Astrocyte (in vitro differentiated cells and primary cell): ENCODE measurements at places on chromosomes 2 and 18. TPM values are rescaled to one million over a fixed set of nuclear protein-coding genes. Genes with fewer than 3 reads are reported as not detected.

Gene SERPINB13
- total RNA-seq, result not detected in 2 replicates

Gene SH3BP4
- 117 and 127 TPM in 2 replicates for total RNA-seq

Gene ING5
- 15.8 and 19.7 TPM in 2 replicates for total RNA-seq

Gene UBE2F
- 56.8 and 67.1 TPM in 2 replicates for total RNA-seq

Gene ATAD2B
- total RNA-seq, result 10.7 and 12.2 TPM in 2 replicates

Gene XIRP2
- total RNA-seq, result 0.25 TPM in 1 of 2 replicates, not detected in the other

Gene FBXO48
- 0.54 and 0.55 TPM in 2 replicates for total RNA-seq

Gene GPR35
- total RNA-seq, result 0.72 and 0.82 TPM in 2 replicates

Gene CCDC178
- 0.30 TPM in 1 of 2 replicates, not detected in the other for total RNA-seq

Gene AFTPH
- 15.7 and 16.0 TPM in 2 replicates for total RNA-seq

DNA sequence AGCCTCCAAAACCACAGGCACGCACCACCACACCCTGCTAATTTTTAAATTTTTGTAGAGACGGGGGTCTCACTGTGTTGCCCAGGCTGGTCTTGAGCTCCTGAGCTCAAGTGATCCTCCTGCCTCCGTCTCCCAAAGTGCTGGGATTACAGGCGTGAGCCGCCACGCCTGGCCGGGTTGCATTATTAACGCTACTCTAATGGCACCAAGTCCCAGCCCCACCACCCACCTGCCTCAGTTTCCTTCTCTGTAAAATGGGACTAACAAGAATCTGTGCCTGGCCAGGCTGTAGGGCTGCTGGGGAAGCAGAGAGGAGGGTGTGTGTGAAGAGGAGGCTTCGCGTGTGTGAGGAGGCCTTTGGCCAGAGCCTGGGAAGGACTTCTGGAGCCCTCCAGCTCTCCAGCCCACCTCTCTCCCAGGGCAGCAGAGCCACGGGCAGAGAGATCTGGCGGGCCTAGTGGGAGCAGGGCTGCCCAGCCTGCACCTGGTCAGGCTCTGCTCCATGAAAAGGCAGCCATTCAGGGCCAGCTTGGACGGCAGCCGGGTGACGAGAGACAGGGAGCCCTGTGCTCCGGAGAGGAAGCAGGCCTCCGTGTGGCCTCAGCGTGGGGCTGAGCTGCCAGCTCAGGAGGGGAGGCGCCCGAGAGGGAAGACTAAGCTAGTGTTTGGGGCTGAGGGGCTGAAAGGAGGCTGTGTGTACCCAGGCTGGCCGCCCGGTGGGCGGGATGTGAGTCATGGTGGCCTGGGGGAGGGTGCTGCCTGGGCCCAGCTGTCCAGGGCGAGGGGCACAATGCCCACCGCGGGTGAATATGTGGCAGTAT lies 7.4 kb upstream of the B3GNT7 start:
- peak; percentile 62 for DNase-seq

DNA sequence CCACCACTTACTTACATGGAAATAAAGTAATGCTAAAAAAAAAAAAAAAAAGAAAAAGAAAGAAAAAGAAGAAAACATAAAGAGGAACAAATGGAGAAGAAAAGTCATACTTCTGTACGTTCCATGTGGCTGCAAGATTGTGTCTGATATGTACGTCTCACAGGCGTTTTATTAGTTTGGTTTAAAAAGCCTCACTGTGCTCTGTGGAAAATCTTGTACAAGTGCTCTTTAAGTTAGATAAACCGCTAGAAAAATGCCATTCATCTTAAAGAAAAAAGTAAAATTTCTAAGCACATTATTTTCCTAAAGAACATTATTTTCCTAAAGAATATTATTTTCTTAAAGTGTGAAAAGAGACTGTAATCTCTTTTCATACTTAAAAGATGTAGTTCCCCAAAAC lies 165.1 kb downstream of the ZNF521 start:
- no peak for DNase-seq

DNA sequence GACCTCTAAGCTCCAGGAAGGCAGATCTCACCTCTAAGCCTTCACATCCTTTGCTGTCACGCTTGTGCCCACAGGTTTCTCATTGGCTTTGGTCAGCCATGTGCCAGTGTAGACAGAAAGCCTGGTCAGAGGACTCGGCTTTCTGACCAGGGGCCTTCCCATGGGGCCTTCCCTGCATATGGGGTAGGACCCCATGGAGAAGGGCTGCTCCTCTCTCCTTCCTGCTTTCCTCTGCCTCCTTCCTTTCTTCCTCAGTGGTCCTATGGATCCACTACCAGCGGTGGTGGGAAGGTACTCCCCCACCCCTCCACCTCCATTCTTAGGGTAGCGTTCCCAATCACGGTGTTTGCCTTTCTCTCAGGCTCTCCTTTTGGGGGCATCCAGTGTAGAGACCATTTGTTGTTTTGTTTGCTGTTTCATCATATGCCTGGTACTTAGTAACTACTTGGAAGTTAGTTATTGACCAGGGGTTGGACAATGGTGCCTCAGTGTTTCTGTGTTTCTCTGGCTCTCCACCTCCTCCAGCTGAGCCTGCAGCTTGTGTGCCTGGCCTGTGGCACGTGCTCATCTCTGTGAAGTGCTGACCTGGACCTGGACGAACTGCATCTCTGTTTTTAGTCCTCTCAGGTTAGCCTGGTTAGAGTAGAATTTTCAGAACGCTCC lies 71.6 kb downstream of the ZNF407 start:
- no peak for DNase-seq

DNA sequence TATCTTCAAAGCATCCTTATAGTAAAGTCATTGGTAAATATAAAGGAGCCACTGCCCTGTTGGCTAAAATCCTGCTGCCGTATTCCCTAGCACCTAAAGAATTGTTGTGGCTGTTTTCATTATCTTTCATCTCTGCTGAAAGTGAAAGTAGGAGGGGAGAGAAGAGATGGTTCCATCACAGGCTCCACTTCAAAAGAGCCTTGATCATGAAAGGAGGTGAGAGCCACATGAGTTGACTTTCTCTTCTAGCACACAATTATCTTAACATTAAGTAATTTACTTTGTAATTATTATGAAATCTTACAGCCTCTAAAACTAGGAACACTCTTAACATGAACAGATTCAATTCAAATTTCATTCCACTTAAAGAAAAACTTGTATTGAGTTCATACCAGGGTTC lies 1050.9 kb upstream of the LRRTM1 start:
- no peak for DNase-seq

- DNase-seq, result no peak
These were observed 212.3 kb downstream of the SNTG2 start for GRCh38 chr2:1162768-1163584.

DNA sequence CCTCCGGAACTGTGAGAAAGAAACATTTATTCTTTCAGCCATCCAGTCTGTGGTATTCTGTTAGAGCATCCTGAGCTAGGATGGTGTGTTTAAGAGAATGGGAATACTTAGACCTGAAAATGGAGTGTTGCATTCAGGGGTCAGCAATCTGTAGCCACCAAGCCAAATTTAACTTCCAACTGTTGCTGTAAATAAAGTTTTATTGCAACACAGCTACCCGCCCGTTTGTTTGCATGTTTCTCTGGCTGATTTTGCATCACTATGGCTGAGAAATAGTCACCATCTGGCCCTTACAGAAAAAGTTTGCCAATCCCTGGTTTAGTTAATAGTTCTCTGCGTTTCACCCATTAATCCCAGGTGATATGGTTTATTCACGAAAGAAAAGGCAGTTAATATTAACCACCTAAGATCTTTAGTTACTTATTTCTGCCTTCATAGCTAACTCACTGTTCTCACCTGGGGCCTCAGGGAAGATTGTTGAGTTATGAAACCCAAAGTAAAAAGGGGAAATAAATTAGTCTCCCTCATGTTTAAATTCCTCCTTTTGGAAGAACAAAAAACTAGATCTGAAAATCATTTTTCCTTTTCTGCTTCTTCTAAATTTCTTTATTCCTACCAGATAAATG lies 9.5 kb upstream of the CYS1 start:
- DNase-seq, result no peak

GRCh38 chr2:179049546-179050311 lies at the start of gene CCDC141:
Gene CCDC141 (minus strand): TSS chr2:179050137. CDS start chr2:179049941, 196 bp downstream.
- no peak for DNase-seq

- DNase-seq, result peak; percentile 31
These were observed 2.8 kb downstream of the GULP1 start for GRCh38 chr2:188294352-188294926.

GRCh38 chr2:136248242-136248641 lies 130.3 kb upstream of the CXCR4 start:
- DNase-seq, result peak; percentile 84

DNA sequence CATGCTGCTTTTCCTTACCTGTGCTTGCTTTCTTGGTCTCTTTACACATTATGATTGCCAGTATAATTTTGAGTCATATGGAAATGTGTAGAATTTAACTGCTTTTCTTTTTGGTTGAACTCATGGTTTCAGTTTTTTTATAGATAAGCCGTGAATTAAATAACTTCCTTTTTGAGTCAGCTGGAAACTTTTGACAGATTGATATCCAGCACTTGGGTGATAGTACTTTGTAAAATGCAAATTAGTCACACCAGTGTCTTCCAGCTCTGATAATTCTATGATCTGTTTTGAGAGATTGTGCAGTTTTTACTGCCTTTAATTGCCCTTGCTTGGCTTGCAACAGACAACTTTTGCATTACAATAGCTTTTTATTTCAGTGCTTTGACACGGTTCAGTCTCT lies 86.4 kb downstream of the NCOA1 start:
- peak; percentile 6 for DNase-seq

GRCh38 chr2:163541943-163542342 lies 193.9 kb downstream of the FIGN start:
- no peak for DNase-seq

- DNase-seq, result no peak
These were observed 70.3 kb downstream of the TMEM237 start for GRCh38 chr2:201572846-201573508.

DNA sequence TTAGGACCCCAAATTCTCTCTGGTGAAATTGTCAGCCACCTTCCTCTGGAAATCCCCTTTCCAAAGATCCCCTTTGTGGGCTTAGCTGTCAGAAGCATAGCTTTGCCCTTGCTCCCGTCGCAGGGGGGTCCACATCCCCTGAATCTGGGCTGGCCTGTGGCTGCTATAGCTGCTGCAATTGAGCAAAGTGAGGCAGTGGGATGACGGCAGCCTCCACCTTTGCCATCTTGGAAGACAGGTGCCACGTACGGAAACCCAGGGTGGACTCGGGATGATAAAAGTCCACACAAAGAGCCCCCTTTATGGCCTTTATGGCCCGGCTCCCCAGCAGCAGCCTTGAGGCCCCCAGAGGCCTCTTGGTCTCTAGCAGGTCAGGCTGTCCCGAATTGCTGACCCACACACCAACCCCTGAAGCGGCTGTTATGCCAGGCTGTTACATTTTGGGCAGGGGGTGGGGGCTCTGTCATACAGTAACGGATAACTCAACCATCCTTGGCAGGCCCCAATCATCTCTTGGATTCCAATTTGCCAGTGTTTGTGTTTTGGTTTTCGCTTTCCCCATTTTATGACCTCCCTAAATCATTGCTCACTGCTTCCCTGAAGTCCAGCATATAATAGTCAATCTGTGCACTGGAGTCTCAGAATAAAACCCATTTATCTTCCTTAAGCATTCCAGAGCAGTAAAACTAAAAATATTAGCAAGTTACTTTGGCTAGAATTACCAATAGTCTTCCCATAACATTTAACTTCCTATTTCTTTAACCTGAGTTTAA lies 33.2 kb upstream of the ID2 start:
- no peak for DNase-seq

GRCh38 chr2:194826241-194826640 lies 830.8 kb upstream of the SLC39A10 start:
- DNase-seq, result peak; percentile 19

DNA sequence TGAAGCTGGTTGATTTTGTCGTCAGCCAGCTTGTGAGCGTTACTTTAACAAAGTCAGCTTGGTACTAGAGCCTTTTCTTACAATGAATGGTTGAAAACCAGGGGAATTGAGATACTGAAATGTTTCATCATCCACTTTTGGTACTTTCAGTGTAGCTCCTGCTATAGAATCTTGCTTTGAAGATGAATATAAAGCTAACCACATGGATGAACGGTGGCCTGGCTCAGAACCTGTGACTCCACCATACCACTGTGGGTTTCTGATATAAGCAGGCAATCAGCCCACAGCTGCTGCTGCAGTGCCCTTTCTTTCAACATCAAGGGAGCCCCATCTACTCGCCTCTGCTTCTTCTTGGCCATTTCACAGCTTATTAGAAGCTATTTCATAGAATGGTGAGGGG lies 53.2 kb upstream of the GPR45 start:
- no peak for DNase-seq

GRCh38 chr2:239238381-239238780 lies 162.4 kb downstream of the HDAC4 start:
- DNase-seq, result no peak

DNA sequence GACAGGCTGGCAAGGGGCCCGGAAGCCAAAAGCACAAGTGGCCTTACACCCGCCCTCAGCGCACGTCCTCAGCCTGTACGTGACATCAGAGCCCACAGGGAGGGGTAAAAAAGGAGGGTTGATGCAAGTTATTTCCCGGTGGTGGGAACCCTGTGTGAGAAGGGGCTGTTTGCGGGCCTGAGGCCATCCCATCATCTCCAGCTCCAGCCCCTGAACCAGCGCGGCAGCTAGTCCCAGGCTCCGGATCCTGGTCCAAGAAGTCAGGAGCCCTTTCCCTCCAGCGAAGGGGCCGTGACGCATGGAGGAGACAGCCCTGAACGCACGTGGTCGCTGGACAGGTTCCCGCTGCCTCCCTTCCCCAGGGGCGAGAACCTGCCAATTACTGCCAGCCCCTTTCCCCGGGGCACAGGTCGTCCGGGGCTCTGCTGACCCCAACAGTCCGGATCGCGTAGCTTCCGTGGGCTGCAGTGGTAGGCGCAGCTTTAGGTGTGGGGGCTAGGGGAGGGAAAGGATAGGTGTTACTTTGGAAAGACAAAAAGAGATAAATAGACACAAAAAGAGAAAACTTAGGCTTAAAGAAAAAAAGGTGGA lies 1.3 kb upstream of the LRP2 start:
- DNase-seq, result no peak

GRCh38 chr2:11314487-11314886 lies 29.9 kb downstream of the ROCK2 start:
- no peak for DNase-seq

GRCh38 chr2:61029533-61029932 lies 11.5 kb upstream of the PUS10 start:
- DNase-seq, result no peak

DNA sequence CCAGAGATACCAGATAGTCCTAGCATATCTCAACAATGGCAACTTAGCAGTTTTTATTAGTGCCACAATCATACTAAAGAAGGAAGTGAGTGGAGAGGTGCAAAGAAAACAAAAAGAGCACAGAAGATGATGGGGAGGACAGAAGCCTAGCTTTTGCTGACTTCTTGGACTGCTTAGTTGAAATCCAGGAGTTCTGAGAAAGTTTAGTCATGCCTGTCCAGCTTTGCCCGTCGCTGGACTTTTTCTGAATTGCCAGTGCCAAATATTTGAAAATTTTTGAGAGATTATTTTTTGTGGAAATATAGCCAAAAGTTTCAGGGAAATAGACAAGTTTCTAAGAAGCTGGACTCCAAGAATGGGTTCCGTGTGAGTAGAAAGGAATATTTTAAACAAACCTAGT lies 558.7 kb upstream of the TNP1 start:
- no peak for DNase-seq

GRCh38 chr18:45168866-45169600 lies 446.2 kb upstream of the SLC14A2 start:
- DNase-seq, result peak; percentile 83

DNA sequence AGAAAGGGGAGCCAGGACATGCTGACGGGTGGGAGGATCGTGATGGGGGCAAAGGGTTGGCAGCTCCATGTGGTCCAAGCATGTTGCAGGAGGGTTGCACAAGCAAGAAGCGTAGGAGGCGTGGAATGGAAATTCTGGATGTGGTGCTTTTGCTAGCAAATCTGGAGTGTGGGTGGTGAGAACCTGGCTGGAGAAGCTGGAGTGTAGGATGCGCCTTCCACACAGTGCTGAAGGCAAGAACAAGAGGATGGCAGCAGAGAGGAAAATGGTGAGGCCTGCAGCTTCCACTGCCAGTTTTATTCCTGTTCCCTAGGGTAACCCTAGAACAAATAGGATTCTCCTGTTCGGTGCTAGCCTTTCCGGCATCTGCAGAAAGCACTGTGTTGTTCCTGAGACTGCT lies 22.4 kb downstream of the CREG2 start:
- DNase-seq, result no peak
